ENCODE measurements at places on chromosomes 11 and 22.

- DNase-seq = no peak
Measured at GRCh38 chr22:19722178-19722981, 959 bp upstream of the GP1BB start.

DNA sequence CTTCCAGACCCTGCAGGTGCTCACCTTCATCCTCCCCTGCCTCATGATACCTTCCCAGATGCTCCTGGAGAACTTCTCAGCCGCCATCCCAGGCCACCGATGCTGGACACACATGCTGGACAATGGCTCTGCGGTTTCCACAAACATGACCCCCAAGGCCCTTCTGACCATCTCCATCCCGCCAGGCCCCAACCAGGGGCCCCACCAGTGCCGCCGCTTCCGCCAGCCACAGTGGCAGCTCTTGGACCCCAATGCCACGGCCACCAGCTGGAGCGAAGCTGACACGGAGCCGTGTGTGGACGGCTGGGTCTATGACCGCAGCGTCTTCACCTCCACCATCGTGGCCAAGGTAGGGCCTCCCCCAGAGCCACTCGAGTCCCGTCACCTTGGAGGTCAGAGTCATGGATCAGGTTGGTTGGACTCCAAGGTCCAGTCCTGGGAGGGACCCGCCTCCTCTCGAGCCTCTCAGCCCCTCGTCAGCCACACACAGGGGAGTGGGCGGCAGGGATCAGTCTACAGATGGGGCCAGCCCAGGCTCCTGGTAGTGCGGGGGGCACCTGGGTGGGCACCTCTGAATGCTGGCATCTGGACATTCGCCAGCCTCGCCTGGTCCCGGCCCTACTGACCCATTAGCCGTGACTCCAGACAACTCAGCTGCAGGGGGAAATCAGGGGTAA, 34.8 kb upstream of the SLC22A12 start:
- no peak for DNase-seq

GRCh38 chr11:68751331-68751856, at the start of gene TESMIN:
TESMIN (minus strand) TSS chr11:68751520; CDS start chr11:68750660, 860 bp downstream.
- peak; percentile 79 for DNase-seq

DNA sequence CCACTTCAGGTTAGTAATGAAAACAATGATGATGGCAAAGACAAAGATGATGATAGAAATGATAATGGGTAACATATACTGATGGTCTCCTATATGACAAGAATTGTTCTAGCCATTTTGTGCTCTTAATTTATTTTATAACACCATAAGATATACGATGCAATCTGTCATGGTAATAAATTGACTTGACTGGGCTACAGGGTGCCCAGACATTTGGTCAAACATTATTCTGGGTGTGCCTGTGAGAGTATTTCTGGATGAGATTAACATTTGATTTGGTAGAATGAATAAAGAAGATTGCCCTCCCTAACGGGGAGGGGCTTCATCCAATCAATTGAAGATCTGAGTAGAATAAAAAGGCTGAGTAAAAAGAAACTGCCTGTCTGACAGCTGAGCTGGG, 237.3 kb downstream of the LARGE1 start:
- no peak for DNase-seq

DNA sequence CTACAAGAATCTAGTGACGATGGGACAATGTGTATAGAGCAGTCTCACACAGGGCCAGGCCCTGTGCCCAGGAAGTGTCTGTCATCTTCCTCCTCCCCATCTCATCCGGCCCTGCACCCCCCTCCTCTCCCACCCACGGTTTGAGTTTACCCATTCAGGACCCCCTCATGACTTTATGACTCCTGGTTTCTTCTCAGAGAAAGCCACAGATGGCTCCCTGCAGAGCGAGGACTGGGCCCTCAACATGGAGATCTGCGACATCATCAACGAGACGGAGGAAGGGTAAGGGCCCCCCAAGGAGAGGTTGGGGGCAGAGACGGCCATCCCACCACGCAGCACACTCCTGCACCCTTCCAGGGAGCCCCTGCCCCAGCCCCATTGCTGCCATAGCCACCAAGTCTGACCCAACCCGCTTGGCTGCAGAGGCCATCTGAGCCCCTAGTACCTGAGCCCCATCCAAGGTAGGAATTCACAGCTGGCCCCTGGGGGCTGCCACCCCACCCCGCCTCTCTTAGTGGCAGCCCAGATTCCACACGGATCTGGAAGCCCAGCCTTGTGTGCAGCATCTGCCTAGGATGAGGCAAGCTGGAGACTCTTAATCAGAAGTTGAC, 18.1 kb downstream of the TOM1 start:
- DNase-seq = no peak

GRCh38 chr11:11865449-11865848, 23.7 kb downstream of the USP47 start:
- no peak for DNase-seq

GRCh38 chr22:25177226-25177625, 22.4 kb upstream of the CRYBB3 start:
- no peak for DNase-seq

- no peak for DNase-seq
Measured at GRCh38 chr11:117189191-117189940, 9.8 kb upstream of the TAGLN start.

- no peak for DNase-seq
Measured at GRCh38 chr11:123301013-123301591, 106.1 kb upstream of the CLMP start.

- DNase-seq = no peak
Measured at GRCh38 chr11:111548525-111548924, 8.0 kb downstream of the LAYN start.

DNA sequence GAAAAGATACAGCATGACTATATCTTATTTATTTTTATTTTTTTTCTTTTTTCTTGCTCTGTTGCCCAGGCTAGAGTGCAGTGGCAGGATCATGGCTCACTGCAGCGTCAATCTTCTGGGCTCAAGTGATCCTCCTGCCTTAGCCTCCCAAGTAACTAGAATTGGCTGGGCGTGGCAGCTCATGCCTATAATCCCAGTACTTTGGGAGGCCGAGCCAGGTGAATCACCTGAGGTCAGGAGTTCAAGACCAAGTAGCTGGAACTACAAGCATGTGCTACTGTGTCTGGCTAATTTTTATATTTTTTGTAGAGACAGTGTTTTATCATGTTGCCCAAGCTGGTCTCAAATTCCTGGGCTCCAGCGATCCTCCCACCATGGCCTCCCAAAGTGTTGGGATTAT, 28.3 kb upstream of the CCDC134 start:
- no peak for DNase-seq

- no peak for DNase-seq
Measured at GRCh38 chr11:126231725-126232459, 20.3 kb downstream of the FAM118B start.

DNA sequence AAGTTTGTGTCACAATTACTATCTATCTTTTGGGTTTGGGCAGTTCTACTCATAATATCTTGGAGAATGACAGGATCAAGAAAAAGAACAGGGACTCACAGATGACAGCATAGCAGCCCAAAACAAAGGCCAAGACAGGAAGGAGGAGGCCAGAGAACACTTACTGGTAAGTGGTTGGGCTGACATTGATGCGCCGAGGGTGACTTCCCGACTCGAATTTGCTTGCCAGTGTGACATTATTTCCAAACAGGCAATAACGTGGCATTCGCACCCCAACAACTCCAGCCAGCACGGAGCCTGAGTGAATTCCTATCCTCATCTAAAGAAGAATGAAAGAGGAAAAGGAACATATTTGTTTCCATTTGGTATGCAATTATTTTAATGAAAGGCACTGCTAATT, 309.9 kb downstream of the GUCY1A2 start:
- DNase-seq = no peak

- DNase-seq = no peak
Measured at GRCh38 chr11:79438631-79439409, 2.0 kb downstream of the TENM4 start.

DNA sequence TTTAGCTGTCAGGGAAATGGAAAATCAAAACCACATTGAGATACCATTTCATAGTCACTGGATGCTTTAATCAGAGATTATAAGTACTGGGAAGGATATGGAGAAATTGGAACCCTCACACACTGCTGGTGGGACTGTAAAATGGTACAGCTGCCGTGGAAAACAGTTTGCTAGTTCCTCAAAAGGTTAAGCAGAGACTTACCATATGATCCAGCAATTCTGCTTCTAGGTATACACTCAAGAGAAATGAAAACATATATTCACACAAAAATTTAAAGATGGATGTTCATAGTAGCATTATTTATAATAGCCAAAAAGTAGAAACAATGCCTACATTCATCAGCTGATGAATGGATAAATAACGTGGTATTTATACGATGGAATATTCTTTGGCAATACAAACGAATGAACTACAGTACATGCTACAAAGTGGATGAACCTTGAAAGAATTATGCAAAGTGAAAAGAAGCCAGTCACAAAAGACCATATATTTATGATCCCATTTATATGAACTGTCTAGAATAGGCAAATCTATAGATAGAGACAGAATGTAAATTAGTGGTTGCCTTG, 23.0 kb downstream of the RNF121 start:
- no peak for DNase-seq

DNA sequence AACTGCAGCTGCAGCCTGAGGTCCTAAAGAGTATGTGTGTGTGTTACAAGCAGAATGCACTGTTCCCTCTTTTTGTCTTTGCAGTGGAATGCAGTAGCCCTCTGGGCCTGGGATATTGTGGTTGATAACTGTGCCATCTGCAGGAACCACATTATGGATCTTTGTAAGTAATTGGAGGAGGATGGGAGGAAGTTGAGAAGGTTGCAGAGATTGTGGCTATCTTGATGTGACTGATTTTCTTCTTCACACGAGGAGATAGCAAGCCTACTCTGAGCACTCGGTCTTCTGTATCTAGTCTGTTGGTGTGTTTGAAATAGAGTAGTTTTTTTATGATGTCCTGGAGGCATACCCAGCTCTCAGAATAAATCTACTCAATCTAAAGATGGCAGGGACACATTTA, 2.3 kb downstream of the RBX1 start:
- no peak for DNase-seq

DNA sequence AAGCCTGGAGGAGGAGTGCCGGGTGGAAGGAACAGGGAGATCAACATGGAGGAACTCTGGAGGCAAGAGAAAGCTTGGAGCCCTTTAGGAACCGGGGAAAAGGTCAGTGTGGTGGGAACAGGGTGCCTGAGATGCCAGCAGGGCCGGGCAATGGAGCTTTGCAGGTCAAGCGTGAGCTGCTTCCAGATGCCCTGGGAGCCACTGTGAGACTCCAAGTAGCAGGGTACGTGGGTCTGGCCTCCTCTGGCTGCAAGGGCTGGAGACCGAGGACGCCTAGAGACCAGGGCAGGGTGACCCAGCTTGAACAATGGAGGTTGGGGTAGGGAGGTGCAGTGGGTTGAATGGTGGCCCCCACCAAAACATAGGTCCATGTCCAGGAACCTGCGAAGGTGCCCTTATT, 15.6 kb upstream of the EMID1 start:
- no peak for DNase-seq

- DNase-seq = peak; percentile 11
Measured at GRCh38 chr11:13183094-13183825, 94.3 kb upstream of the BMAL1 start.

DNA sequence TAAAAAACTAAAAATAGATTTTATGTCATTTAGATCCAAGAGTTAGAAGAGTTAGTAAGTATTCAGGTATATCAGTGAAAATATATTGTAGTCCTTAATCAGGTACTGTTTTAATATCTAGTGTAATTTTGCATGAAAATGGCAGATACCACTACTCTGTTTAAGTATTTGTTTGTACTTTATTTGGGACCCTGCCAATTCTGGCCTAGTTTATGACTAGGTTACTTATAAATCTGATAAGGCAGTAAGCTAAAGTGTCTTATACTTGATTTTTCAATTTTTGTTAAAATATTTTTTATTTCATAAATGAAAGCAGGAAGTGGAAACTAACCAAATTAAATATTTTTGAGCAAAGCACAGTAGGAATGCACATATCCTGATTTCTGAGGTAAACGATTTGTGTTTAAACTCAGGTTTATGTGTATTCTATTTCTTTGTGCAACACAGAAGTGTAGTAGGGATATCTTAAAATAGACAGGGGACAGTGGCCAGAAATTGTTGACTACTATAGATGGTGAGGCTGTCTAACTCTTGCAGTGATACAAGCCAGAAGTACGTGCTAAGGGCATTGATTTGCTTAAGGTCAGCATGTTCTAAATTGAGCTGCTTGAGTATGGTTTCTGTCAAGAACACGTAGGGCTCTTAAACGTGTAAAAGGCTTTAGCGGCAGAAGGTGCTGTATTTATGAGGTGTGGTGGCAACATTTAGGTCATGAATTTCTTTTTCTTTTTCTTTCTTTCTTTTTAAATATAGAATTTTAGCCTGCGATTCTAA, 34.0 kb downstream of the HIPK3 start:
- DNase-seq = no peak

DNA sequence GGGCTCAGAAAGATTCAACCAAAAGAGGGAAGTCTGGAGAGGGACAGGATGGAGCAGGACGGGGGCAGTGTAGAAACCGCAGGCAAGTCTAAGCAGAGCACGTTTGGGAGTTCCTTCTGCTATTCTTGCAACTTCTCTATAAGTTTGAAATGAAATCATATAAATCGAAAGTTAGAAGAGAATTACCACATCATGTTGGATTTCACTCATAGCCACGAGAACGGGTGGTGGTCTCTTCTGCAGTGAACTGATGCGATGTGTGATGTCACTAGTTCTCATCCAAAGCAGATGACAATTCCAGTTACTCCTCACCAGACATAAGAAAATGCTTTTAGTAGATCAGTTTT, 36.0 kb downstream of the KCNQ1 start:
- no peak for DNase-seq

DNA sequence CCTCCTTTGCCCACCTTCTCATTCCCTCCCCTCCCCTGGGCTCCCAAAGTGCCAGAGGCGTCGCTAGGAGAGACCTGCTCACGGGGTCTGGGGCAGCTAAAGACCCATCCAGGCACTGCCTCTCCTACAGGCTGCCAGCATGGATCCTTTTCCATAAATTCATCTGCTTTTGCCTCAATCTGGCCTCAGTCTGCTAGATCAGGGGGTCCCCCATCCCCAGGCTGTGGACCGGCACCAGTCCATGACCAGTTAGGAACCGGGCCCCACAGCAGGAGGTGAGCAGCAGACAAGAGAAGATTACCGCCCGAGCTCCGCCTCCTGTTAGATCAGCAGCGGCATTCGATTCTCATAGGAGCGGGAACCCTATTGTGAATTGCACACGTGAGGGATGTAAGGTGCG, 12.3 kb downstream of the LTO1 start:
- no peak for DNase-seq

GRCh38 chr11:61967924-61968757, 707 bp upstream of the FTH1 start:
- DNase-seq = no peak

- DNase-seq = no peak
Measured at GRCh38 chr11:35477901-35478300, 47.5 kb downstream of the PAMR1 start.

DNA sequence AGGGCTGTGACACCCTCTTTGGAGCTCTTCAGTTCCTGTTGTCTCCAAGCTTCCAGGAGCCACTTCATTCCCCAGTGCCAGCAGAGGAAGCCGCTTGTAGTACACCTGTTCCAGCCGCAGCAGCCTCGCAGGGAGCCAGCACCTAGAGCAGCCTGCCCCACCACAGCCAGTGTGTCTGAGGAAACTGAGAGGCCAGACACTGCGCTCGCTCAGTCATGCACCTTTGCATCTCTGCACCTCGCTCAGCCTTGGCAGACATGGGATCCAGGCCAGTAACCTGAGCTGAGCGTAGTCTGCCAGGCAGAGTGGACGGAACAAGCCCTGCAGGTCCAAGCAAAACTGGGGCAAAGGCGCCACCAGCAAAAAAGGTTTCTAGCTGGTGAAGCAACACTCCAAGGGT, 1072.1 kb downstream of the JRKL start:
- DNase-seq = no peak

GRCh38 chr11:66008468-66009101, 3.2 kb upstream of the CST6 start:
- no peak for DNase-seq

- DNase-seq = no peak
Measured at GRCh38 chr11:44899959-44900358, 50.7 kb downstream of the TP53I11 start.
